Chondrocyte (in vitro differentiated cells): ENCODE measurements at places on chromosomes 7 and 10.

- no peak for DNase-seq
Observed at GRCh38 chr7:92768501-92769393, 67.6 kb downstream of the CDK6 start.

- DNase-seq: no peak
Observed at GRCh38 chr7:71594736-71595135, 462.8 kb downstream of the GALNT17 start.

DNA sequence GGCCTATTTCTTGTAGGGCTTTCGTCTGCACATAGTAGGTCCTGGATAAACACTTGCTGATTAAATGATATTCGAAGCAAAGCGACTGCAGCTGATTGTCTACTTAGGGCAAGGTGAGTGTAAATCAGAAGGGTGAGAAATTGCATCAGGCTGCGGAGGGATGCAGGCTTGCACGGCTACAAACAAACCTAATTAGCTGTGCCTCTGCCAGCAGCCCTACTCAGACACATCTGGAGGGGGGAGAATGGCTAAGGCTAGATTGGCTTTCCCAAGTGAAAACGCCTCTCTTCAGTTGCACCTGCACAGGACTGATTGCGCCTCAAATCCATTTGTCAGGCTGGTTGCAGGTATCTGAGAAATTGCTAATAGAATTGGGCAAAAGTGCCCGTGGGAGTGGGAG is 247.5 kb downstream of the DPP6 start:
- DNase-seq: no peak

DNA sequence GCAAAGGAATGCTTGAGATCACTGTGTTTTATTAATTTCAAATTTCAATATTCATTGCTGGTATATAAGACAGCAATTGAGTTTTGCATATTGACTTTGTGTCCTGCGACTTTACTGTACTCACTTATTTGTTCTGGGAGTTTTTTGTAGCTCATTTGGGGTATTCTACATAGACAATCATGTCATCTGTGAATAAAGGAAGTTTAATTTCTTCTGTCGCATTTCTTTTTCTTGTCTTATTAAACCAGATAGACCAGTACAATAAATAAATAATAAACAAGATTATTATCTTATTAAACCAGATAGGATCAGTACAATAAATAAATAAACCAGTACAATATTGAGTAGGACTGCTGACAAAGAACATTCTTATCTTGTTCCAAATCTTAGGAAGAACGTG is 448.2 kb downstream of the RPS24 start:
- no peak for DNase-seq

GRCh38 chr10:88901206-88901983 is 21.4 kb downstream of the STAMBPL1 start:
- DNase-seq: no peak

GRCh38 chr10:123995461-123996131 is 97.8 kb downstream of the CHST15 start:
- DNase-seq: peak; percentile 90

DNA sequence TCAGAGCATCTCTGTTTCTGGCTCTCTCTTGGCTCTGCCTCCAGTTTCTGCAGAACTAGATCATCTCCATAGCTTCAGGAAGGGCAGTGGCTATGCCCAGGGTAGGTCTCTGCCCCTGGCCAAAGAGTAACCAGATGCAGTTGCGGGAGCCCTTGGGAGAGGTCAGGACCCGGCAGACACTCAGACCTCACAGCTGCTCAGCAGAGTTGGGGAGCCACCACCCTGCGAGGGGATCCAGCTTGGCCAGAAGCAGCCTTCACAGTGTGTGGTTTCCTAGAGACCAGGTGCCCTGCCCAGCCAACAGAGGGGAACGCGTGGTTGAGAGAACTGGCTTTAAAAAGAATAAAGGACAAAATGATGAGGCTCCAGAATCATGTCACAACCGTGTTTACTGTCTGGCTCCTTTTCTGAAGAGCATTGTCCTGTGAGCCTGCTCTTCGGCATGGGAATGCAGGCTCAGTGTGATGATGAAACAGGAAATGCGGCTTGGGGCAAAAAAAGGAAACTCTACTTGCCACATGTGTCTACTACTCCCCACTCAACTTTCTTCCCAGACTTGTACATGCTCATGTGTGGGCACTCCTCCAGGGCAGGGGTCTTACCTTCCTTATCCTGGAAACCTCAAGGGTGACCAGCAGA is 243.1 kb downstream of the INHBA start:
- DNase-seq: no peak

GRCh38 chr7:35446091-35446490 is 192.2 kb upstream of the TBX20 start:
- DNase-seq: no peak

- DNase-seq: no peak
Observed at GRCh38 chr7:33044986-33045385, 17.6 kb downstream of the NT5C3A start.

DNA sequence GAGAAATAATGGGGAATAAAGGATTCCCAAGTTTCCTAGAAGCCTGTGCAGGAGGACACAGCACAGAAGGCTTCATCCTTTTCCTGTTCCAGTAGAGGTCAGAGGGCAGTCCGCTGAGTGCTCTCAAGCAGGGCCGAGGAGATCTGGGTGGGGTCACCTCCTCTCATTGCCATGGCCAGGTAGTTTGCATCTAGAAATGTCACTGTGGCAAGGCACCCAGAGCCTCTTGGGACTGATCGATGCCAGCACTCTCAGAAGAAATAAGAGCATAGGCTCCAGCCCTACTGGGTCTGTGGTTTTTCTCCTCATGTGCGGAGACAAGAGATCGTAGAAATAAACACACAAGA is 7.9 kb downstream of the NUB1 start:
- DNase-seq: no peak

- DNase-seq: no peak
Observed at GRCh38 chr7:131843898-131844331, 287.5 kb upstream of the PODXL start.

DNA sequence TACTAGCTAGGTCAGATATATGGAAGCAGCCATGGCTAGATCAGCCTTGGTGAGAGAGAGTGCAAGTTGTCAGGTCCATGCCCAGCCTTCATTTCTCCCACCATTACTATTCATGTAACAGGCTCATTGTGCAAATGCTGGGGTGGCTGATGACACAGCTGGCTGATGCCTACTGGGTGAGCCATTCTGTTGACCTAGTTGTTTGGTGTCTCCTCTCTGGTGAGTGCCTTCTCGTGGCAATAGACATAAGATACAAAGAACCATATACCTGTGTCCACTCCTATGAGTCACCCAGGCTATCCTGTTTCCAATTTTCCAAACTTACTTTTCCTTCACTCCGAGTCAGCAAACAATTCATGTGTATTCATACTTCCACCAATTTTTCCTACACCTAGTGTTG is 46.0 kb downstream of the ZNF25 start:
- DNase-seq: no peak

DNA sequence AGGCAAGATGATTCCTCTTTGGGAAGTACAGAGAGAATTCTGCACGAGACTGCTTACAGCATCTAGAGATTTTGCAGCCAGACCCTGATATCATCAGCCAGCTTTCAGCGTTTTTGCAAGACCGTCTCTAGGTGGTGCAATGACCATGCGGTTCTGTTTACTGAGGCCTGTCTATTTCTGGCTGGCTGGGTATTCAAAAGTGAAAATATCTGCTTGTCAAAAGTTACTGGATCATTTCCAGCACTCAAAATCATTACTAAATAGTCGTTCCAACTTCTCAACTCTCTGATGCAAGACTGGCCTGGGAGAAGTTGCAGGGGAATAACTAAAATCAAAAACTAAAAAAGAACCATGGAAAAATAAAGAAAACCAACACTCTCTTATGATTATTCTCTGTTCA is 240.1 kb downstream of the ELMO1 start:
- DNase-seq: no peak

GRCh38 chr7:87128861-87129267 is 23.4 kb upstream of the DMTF1 start:
- no peak for DNase-seq

DNA sequence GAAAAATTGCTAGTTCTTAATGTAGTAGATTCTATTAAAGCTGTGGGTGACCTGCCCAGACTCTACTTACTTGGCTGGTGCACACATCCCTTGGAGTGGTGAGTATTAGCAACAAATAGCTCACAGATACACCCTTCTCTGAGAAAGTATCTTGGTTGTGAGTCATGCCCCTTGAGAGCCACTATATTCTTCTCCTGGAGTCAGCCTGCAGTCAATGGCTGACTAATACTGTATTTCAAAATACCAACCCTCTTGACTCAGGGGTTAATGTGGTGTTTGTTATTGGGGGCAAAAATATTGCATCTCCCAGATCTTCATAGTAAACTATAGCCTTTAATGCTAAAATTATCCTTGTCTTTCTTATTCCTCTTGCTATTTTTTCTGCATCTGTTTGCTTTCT is 354.9 kb downstream of the BMPER start:
- no peak for DNase-seq

GRCh38 chr7:89914711-89915110 is 239.6 kb upstream of the STEAP1 start:
- DNase-seq: no peak

DNA sequence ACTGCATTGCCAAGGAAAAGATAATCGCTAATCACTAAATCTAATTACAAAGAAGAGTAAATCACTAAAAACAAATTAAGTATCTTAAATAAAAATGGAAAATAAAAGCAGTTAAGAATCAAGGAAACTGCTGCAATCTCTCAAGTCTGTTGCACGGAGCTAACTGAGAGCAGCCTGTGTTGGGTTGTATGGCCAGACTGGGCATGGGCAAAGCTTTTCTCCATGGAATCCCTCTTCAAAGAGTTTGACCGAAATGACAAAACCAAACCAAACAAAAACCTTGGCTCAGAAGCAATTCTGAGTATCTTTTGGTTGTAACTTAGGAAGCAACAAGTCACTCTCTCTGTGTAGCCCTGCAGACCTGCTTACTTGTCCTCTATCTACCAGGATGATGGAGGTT is 78.8 kb downstream of the CELF2 start:
- no peak for DNase-seq

DNA sequence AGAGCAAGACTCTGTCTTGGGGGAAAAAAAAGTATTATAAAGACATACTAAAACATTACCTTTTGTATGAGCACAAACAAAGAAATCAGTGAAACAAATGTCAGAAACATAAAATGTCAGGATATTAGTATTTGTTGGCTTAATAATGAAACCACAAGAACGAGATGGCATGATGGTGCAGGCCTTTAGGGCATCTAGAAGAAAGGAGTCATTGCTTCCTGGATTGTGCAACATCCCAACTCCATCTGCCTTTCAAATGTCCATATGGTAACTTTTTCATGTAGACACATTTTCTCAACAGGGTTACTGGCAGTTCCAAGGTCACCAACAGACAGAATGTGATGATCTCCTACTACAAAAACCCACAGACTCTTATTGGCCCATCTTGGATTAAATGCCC is 96.6 kb downstream of the ZNF248 start:
- no peak for DNase-seq

GRCh38 chr10:14554491-14555205 is 220.0 kb downstream of the FAM107B start:
- no peak for DNase-seq

DNA sequence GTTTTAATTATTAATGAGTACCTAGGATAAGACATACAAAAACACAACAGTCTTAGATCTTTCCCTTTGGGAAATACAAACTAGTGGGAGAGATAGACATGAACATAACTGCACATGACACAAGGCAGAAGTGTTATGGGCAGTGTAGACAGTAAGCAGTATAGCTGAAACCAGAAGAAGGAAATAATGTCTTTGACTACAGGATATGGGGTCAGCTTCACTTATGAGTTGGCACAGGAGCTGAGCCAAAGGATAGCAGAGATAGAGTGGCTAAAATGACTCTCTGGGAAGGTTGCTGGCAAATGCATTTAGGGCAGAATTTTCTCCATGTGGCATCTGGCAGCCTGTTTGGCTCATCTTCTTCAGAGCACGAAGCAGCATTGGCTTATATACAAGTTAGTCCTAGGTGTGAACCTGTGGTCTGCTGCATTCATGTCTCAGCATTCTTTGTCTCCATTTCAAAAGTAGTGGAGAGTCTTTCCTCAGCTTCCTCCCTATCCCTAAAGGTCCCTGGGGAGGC is 60.3 kb upstream of the FEZF1 start:
- no peak for DNase-seq

DNA sequence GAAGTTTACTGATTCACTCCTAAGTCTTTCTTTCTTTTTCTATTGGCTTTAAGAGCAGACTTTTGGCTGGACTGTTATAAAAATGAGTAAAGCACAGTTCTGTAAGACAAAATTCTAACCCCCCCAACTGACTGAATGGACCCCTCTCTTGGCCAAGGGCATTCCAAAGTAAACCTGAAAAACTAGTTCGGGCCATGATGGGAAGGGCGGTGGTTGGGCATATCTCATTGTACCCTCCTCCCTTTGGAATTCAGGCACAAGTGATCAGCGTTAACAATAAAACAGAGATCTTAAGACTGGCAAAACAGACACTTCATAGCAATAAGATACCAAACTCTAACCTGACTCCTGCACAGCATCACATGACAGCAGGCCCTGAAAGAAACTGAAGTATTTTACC is 6.1 kb upstream of the KIF20B start:
- DNase-seq: no peak

GRCh38 chr7:144738146-144738545 is 97.7 kb downstream of the TPK1 start:
- no peak for DNase-seq

DNA sequence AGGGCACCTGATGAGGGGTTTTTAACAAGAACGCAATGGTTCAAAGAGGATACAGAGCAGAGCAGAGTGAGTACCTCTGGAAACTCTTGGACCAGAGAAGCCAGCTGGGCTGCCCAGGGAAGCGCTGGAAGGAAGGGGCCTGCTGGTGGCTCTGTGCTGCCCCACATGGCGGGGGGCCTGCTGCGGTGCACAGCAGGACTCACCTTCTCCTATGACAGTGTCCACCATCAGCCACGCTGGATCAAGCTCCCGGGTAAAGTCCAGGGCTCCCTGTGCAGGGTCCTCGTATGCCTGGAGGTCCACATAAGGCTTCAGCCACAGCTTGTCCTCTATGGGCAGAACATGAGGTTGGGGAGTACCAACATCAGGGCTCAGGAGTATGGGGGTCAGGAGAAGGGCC is 12.5 kb downstream of the EPHA1 start:
- DNase-seq: no peak

GRCh38 chr10:82674036-82674435 is 799.0 kb downstream of the NRG3 start:
- DNase-seq: no peak

DNA sequence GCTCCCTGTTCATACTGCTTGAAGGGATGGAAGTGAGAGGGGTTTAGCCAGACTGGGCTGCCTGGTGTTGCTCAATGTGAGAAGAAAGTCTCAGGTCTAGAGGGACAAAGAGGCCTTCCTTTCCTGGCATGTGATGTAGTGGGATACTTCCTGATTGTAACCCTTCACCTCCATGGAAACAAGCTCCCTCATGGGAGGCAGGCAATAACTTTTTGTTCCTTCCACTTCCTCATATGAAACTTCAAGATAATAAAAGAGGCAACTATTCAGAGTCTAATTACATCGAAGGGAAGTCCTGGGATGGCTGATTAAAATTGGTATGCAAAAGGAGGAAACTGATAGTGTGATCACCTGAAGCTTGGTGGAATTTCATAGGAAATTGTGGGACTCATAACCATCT is 84.1 kb upstream of the ETV1 start:
- DNase-seq: no peak
